ENCODE measurements at places on chromosomes 3 and 15. TPM values are rescaled to one million over a fixed set of nuclear protein-coding genes. Genes with fewer than 3 reads are reported as not detected.

UNC13C gene
- not detected for polyA plus RNA-seq

TTLL13 gene
- 0.07 TPM for polyA plus RNA-seq

CORO2B gene
- 0.13 TPM for polyA plus RNA-seq

- DNase-seq = peak; percentile 65
Observed at GRCh38 chr3:56884387-56884786, 82.6 kb upstream of the ARHGEF3 start.

GRCh38 chr3:126934031-126934531, 48.8 kb upstream of the PLXNA1 start:
- no peak for DNase-seq

DNA sequence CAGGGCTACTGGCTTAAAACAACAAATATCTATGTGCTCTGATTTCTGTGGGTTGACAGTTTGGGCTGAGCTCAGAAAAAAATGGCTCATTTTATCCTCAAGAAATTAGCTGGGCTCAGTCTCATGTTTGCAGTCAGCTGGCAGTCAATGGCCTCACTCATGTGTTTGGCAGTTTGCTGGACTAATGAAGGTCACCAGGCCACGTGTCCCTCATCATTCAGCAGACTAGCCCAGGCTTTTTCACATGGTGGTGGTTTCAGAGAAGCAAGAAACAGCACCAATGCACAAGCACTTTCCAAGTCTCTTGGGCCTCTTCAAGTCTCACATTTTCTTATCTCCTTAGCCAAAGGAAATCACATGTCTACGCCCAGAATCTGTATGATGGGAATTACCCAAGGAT, 478.3 kb upstream of the PPP2R3A start:
- no peak for DNase-seq

DNA sequence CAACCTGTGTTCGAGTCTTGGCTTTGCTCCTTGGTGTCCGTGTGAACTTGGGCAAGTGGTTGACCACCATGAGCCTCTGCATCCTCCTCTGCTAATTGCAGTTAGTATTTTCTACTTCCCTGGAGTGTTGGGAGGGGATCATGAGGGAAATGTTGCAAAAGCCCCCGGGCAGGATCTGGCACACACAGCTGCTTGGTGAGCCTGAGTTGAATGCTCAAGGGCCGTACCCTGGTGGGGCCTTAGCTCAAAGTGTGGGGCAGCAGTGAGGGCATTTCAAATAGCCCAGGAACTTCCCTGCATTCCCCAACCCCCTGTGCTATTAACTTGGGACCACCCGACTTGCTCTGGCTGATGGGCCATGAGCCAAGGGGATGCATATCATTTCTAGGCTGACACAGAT, 94.9 kb upstream of the SLC6A11 start:
- DNase-seq = no peak

DNA sequence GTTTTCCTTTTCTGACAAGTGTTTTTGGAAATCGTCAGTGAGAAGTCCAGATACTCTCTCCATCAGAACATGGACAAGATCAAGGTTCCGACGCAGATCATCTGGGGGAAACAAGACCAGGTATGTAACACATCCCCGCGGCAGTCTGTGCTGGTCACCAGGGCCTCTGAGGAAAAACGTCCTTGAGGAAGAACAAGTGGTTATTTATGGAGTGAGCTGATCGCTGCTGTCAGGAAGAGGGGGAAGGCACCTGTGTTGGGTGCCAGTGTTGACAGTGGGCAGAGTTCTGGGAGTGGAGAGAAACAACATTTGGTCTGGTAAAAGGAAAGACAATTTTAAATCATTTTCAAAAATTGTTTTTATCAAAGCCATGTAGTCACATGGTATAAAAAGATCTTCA, 20.7 kb upstream of the RPP14 start:
- no peak for DNase-seq

GRCh38 chr15:59725151-59725486, 36.0 kb upstream of the BNIP2 start:
- no peak for DNase-seq
